Iris pigment epithelial cell (primary cell): ENCODE measurements at places on chromosomes 7 and 10.
A peak's percentile ranks its signal among the peaks of the same experiment; 100 is the strongest.

- DNase-seq, result peak; percentile 14
Observed at GRCh38 chr7:12583176-12583575, 12.7 kb downstream of the SCIN start.

GRCh38 chr10:81957976-81958375, 83.0 kb downstream of the NRG3 start:
- no peak for DNase-seq

DNA sequence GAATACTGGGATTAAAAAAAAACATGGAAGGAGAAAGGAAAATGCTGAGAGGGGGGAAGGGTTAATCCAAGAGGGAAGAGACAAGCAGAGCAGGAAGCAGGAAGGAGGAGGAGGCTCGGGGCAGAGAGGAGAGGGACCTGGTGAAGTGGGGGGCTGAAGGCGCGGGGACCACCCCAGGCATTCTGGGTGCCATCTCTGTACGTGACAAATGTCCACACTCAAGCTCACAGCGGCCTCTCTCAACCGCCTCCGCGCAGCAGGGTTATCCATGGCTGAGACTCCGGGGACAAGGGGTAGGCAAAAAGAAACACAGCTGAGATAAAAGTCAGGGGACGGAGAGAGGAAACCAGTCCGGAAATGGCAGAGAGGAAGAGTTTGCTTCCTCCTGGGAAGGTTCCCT, 33.9 kb downstream of the EN2 start:
- DNase-seq, result no peak

DNA sequence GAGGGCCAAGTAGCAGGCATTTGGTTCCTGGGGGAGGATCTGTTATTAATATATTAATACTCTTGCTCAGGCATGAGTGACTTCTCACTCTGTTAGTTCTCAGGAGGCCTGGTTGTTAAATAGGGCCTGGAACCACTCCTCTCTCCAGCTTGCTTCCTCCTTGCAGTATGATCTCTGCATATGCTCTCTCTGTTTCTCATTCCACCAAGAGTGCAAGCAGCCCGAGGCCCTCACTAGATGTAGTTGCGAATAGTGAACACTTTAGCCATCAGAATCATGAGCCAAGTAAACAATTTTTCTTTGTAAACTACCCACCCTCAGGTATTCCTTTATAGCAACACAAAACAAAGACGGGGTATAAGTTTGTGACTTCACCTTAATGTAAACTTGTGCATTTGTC, 784.3 kb downstream of the DNAJB9 start:
- DNase-seq, result no peak

DNA sequence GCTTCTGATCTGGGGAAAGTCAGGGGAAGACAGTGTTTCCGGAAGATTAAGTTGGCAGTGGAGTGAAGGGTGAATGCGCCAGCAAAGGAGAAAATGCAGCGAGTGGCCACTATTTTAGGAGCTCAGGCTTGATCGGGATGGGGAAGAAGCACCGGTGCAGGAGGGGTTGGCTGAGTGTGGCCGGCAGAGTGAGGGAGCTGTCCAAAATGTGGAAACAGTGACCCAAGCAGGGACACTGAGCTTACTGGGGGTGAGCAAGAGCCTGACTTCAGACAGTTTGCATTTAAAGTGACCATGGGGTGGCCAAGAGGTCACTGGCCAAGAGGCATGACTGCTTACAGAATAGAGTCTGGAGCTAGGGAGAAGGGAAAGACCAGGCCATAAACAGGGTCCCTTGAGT, 79.3 kb downstream of the GOLGA7B start:
- DNase-seq, result no peak

DNA sequence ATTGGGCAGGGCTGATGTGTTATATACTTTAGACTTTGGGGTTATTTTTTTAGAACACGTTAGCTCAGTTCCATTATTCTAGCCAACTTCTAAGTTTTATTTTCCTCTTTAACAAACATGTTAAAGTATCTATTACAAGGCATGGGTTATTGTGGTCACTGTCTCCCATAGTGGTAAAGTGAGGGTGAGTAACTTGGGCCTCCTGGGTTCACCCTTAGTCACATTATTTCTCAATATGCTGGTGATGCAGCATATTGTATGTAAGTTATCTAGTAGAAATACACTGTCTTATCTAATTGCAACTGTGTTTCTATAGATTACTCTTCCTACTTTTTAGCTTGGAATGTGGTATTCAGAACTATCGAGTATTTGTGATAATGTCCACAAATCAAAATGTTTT, 65.9 kb downstream of the BBS9 start:
- peak; percentile 96 for DNase-seq

DNA sequence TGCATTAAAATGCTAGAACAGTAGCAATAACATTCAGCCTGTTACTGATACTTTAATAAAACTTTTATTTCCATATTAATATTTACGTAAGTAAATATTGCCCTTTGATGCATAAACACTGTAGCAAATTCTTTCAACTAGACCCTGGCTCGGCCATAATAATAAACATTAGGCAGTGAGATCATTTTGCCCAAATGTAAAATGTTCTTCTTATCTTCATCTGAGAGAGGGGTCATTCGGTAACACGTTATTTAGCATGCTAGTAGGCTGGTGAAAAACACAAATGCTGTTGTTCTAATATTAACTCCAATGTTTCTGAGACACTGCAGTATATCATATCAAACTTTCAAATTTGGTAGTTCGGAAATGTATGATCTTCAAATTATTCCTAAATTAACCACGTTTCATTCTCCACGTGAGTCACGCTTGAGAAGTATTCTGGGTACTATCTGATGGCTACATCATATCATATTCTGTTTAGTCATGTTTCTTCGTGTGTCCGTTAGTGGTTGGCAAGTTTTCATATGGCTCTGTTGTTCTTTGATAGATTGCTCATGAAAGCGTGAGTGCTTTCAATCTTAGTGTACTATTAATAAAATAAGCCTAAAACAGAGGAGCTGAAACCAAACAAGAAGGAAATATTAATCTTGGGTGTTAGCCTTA, 145.8 kb downstream of the NSUN6 start:
- DNase-seq, result peak; percentile 34

GRCh38 chr7:151869109-151869428, 7.8 kb downstream of the PRKAG2 start:
- DNase-seq, result no peak

DNA sequence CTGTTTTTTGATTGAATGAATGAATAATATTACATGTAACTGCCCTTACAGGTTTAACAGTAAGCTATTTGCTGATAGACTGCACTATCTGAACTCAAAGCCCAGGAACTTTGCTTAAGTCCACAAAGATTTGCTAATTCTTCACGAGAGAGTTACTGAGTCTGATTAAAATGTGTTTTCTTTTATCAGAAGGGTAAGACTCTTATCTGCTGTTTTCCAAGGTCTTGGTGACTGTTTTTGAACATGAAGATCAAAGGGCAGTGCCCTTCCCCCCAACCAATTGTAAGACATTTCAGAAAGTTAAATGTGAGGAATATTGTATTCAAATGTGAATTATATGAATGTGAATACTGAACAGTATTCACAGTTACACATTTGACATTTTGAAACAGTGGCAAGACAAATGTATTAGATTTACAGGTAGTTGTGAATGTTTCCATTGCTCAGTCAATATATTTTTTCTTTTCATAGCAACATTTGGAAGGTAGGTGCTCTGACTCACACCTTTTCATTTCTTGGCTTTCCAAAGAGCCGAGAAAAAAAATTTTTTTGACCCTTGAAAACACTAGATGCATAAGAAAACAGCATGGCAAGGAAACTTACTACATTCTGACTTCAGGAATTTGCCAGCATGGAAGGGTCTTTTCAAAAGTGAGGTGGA, 62.7 kb downstream of the DKK1 start:
- DNase-seq, result no peak

DNA sequence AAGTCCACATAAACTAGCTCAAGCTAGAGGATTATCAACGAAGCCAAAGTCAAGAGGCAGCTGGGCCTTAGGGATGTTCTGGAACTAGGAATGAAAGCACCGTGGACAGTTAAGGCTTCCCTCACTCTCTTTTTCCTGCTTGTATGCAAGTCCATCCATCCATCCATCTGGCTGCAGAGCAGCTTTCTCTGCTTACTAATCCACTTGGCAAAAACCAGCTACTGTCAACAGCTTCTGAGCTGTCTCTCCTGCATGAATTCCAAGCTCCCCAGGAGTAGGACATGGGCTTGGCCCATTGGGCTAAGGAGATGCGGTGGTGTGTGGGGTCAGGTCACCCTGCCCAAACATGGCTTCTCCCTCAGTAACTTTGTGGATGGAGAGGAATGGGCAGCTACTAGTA, 66.2 kb downstream of the NAMPT start:
- DNase-seq, result peak; percentile 27

GRCh38 chr7:155427411-155428038, 30.4 kb upstream of the EN2 start:
- DNase-seq, result no peak

DNA sequence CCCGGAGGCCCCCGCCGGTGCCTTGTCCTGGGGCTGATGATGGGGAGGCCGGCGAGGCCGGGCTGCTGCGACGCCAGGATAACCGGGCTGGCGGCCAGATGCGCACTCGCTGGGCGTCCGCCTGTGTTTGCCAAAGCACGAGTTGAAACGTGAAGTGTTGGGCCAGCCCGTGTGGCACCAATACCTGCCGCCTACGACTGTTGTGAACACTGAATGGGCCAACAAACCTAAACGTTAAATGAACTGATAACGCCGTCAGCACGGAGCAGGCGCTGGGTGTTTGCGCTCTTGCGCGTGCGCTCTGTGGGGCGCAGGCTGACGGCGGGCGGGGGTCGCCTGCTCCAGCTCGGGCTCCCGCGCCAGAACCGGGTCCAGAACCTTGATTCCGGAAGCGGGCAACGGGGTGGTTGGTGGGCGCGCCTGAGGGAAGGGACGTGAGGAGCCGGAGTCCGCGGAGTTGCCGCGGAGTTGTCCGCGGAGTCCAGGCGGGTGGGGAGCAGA, 658 bp downstream of the CYP2E1 start:
- no peak for DNase-seq

GRCh38 chr7:142802301-142802700, 31.5 kb downstream of the PRSS2 start:
- no peak for DNase-seq

DNA sequence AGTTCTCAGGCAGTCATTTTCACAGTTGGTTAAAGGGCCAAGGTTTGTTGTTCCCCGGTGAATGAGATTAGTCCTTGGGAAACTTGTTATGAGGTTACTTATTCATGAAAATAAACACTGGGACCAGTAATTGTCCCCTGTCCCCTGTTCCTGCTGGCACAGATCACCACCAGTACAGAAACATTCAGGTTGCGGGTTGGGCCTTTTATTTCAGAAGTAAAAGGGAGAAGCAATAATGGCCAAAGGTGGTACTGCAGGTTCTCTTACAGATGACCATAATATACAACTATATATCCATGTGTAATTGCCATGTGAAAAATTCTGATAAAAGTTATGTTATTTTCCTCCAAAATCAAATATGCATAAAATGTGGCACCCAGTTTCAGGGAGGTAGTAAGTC, 442.0 kb downstream of the SORCS1 start:
- DNase-seq, result no peak

DNA sequence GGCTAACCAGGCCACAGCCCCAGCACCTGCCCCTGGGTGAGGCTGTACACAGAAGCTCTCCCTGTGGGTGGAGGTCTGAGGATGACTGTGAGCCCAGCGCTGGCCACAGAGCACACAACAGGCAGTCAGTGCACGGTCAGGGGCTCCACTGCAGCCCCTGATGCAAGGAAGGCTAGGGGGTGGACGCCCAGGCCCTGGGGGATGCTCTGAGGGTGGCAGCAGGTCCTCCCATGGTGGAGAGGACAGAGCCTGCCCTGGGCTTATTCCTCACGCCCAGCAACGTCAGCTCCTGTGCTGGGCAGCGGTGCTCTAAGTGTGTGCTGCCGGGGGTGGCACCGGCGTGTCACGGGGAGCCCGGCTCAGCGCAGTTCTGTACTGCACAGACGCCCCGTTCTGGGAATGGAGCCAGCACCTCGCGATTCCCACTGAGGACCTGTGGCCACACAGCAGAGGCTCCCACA, 223.2 kb downstream of the MAD1L1 start:
- no peak for DNase-seq

DNA sequence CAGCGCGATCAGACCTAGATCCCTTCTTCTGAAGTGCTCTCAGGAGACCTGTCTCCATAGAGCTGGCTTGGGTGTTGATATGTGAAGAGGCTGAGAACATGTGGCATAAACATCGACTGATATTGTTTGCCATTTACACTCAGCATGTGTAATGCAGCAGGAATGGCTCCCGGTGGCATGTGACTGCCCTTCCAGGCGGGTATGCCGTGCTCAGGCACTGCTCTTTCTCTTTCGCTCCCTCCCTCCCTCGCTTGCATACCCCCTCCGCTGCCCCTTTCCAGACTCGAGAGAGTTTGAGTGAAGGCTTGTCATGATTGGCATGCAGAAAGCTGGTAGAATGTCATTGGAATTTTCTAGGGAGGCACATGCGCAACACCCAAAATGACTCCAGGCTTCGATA, 107.3 kb upstream of the PDCD4 start:
- no peak for DNase-seq
